ENCODE measurements at places on chromosomes 5 and 9.

GRCh38 chr5:66617226-66617861, 21.2 kb downstream of the MAST4 start:
- DNase-seq: no peak

DNA sequence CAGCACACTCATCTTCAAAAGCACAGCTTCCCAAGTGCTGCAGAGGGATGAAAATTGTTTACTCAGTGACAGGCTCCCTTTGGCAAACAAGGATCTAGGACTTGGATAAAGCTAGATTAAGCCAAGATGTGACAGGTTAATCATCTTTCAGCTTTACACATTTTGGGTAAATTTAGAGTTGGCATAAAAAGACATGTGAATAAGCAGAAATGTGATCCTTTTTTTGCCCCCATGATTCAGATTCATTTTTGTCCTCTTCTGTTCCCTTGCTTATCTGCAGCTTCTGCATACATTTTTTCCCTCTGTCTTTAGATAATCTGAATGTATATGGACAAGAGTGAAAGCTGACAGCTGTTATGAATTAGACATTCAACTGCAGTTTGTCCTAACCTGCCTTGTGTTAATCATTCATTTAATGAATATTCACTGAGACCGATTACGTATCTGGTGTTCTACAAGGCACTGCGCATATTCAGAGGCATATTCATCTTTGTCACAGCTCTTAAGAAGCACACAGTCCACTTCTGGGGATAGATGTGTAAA, 19.6 kb downstream of the ADAMTSL1 start:
- no peak for DNase-seq

GRCh38 chr5:133579766-133580165, 32.6 kb downstream of the FSTL4 start:
- no peak for DNase-seq

GRCh38 chr5:147564124-147564486, 54.2 kb upstream of the DPYSL3 start:
- DNase-seq: no peak

- no peak for DNase-seq
These were observed 78.4 kb downstream of the SEMA5A start for GRCh38 chr5:9467199-9468059.

DNA sequence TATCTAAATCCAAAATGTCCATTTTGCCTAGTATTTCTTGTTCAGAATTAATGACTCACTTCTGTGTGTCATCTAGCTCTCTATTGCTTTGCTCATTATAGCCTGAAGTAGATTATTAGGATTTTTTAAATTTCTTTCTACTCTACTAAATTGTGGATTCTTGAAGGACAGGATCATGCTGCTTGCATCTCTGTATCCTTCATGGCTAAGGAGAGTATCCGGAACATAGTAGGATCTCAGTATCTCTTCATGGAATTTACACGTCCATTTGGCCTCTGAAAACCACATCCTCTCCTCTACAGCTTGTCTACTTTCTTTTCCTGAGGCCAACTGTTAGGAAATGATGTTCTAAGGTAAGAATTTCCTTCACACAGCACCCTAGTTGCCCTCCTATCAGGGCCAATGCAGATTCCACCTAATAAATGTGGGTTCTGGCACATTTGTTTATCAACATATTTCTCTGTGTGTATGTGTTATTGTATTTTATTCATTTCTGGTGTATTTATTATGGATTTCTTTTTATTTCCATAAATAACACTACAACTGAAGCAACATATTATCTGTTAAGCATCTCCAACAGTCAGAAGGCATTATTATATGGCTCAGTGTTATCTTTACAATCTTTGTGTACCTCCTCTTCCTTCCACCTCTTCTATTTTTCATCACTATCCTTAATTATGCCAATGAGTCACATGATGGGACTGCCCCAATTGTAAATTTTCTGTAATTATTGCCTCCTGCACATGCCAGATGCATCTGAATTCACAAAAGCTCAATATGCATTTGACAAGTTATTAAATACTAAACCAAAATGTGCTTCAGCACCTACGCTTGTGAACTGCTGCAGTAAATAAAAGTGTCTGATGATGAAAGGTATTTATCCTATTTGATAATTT, 557.8 kb upstream of the TLE4 start:
- DNase-seq: no peak

DNA sequence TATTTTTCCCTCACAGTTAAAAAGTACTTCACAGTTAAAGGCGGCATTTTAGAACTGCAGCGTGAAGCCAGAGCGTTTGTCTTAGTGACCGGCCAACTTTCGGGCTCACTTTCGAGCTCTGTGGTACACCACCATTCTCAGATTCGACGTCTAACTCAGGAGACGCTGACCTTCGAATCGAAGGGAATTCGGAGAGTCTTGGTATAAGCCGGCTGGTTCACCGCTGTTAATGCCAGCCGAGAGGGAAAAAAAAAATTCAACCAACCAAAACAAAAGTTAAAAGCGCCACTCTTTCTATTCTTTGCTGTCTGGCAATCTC, 544 bp upstream of the SNX24 start:
- DNase-seq: no peak

- no peak for DNase-seq
These were observed 2.1 kb downstream of the EDIL3 start for GRCh38 chr5:84382363-84383295.
